AG04449 (cell line): ENCODE measurements at places on chromosomes 3 and 15.

DNA sequence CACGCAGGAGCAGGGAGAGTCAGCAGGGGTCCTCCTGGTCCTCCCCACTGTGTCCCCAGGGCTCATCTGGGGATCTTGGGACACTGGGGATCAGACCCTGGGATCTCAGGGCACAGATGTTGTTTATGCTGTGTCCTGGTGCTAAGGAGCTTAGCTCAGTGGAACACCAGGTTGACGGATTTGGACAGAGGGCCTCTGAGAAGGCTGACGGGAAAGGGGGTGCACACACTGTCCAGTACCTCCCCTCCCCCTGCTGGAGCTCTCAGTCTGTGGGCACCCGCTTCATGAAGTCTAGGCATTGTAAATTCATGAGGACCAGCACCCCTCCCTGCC lies 21.9 kb upstream of the SEMA3F start:
- no peak for DNase-seq

- DNase-seq = no peak
These were observed 46.6 kb downstream of the CPNE4 start for GRCh38 chr3:131988209-131988608.

- DNase-seq = no peak
These were observed 77.7 kb downstream of the ROBO1 start for GRCh38 chr3:79690072-79690471.

DNA sequence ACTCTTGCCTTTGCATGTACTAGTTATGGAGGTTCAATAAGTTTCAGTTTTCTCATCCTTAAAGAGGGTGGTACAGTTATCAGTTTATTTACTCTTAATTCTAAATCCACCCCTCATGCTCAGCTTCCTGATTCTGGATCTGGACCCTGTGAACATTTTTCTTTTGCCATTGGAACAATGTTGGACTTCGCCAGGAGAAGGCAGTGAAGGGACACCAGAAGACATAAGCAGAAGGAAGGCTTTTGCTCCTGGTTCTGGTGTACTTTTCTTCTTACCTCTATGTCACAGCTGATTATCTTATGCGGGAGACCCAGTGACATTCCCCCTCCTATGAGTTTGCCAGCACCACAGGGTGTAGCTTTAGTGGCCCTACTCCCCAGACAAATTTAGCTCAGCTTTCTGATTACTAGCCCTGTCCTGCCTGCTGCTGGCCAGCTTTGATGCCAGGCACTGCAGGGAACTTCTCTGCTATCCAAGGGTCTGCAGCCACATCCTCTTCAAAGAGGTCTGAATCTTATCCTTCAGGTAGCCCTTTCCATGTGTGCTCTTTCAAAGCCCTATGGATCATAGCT lies 466.3 kb upstream of the EPHA3 start:
- no peak for DNase-seq

DNA sequence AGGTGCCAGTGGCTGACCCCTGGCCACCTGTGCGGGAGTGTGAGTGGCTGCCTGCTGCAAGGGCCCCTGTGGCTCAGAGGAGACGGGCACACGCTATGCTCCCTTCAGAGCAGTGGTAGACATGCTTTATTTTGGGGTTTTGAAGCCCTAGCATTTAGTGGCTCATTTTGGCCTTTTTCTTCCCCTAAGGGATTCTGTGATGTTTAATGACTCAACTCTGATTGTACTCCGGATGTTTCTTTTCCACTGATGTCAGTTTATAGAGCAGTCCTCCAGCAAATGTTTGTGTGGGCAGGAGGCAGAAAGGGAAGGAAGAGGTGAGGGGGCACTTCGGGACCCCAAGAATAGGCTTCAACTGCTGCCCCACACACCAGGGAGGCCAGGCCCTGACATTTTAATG lies 288.9 kb upstream of the C2CD4B start:
- no peak for DNase-seq

- DNase-seq = no peak
These were observed 12.4 kb downstream of the NDUFB4 start for GRCh38 chr3:120608506-120608905.

GRCh38 chr3:149581248-149581647 lies 76.6 kb downstream of the WWTR1 start:
- DNase-seq = no peak

- no peak for DNase-seq
These were observed 254.1 kb downstream of the AGBL1 start for GRCh38 chr15:86333819-86334218.

- no peak for DNase-seq
These were observed 18.1 kb downstream of the ARL8B start for GRCh38 chr3:5140230-5140621.

- DNase-seq = no peak
These were observed 150.6 kb upstream of the NSMCE3 start for GRCh38 chr15:29420188-29420587.

- no peak for DNase-seq
These were observed 194.1 kb downstream of the TPRG1 start for GRCh38 chr3:189365609-189366564.

DNA sequence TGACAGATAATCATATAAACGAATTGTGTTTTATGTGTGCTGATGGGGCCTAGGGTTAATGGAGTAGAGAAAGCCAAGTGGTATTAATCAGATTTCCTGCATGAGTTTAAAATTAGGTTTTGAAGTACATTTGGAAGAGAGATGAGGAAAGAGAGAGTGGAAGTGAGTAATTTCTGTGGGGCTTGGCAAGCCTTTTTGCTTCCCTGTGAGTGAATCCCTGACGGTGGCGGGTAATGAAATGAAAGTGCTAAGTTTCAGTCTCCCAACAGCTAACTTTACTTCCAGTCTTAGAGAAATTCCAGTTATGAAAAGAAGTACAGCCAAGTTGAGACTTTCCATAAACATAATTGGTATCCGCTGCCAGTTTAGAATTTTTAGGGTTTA lies 139.4 kb downstream of the BBX start:
- no peak for DNase-seq

- DNase-seq = no peak
These were observed 31.2 kb downstream of the LINS1 start for GRCh38 chr15:100570735-100571313.
